ENCODE measurements at places on chromosomes 5 and 9. TPM values are rescaled to one million over a fixed set of nuclear protein-coding genes. Genes with fewer than 3 reads are reported as not detected.

Gene LHX3
- total RNA-seq, result not detected

Gene SLC1A1
- 12.4 TPM for total RNA-seq

Gene CCDC192
- not detected for total RNA-seq

Gene DOLPP1
- total RNA-seq, result 15.7 TPM

Gene PCDHB9
- 0.15 TPM for total RNA-seq

Gene ASPN
- not detected for total RNA-seq

Gene TAF11L10
- not detected for total RNA-seq

Gene HRCT1
- total RNA-seq, result 2.0 TPM

Gene IFNB1
- 0.13 TPM for total RNA-seq

Gene DRD1
- total RNA-seq, result not detected

Gene LCP2
- 9.4 TPM for total RNA-seq

Gene SLC34A1
- not detected for total RNA-seq

Gene GARIN3
- total RNA-seq, result not detected
